Bronchial epithelial cell (primary cell): ENCODE measurements at places on chromosomes 7 and 10. TPM values are rescaled to one million over a fixed set of nuclear protein-coding genes. Genes with fewer than 3 reads are reported as not detected.

SFRP4 gene
- total RNA-seq, result 0.26 TPM in 1 of 2 replicates, not detected in the other

DNA sequence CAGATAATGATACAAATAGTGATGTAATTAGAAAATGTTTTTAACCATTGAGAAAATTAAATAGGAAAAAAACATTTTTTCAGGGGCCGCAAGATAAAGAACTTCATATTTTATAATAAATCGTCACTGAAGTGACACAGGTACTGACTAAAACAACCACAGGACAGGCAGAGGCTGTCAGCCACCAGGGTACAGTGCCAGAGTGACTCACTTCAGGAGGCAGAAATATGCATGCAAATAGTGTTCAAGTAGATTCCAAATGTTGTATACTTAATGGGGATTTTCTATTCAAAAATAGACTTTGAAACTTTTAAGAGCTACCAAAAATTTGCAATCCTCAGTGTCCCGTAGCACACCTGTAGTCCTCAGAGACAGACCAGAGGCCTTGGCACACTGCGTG, 68.6 kb downstream of the FRMPD2 start:
- DNase-seq, result peak; percentile 39

PLCE1 gene
- 0.26 and 1.0 TPM in 2 replicates for total RNA-seq

ZNF518A gene
- 21.1 and 26.2 TPM in 2 replicates for total RNA-seq

DNA sequence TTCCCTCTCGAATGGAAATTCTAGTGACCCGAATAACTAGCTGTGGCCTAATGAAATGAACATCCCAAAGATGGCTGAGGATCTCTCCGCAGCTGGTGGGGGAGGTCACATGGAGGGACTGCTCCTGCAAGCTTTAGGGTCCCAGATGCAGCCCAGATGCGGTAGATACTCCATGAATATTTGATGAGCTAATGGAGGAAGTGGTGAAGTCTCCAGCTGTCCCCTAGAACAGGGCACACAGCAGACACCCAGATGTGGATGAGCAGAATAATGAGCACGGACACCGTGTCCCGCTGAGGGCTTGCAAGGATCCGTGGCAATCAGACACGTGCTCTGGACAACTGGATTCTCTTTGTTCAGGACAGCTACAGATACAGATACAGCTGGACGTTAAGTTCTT, 59.2 kb downstream of the DENND2A start:
- no peak for DNase-seq

GRCh38 chr10:74419491-74419951, 268.5 kb downstream of the ADK start:
- DNase-seq, result no peak

FOXP2 gene
- 5.3 and 7.9 TPM in 2 replicates for total RNA-seq

DNA sequence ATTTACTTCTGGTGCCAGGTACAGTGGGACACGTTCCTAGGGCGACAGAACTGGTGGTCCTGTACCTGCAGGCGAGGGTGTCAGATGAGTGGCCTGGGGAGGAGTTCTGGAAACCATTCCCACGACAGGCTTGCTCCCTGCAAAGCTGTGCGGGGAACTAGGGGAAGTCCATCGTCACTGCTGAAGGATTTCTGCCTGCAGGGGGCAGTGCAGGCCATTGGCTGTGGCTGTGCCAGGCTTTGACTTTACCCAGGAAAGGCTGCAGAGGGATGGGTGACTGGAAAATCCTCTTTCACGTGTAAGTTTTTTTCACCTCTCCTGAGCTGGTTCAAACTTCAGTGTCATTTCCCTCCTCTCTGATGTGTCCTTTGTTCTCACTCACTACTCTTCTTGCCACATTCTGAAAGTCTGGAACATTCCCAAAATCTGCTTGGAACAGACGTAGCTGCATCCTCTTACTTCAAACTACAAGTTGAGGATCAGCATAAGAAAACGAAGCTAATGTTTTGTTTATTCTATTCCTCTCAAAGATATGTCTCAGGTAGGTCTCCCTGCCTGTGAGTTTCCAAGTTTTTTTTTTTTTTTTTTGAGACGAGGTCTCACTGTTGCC, 126.5 kb downstream of the SH2D4B start:
- DNase-seq, result peak; percentile 65

DNA sequence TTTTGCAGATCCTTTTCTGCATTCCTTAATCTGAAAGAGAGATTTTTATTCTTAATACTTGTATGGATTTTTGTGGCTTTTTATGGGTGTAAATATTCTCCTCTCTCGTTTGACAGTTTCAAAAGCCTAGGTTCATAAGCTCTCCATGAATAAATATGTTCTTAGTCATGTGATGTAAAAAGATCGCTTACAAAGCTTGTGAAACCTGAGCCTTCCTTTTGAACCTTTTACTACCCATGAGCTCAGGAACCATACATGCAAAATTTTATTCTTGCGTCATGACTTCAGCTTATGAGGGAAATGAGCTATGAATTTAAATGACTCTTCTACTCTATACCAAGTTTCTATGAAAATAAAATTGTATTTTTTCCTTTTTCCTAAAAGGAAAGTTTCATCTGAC, 98.7 kb downstream of the POLL start:
- DNase-seq, result peak; percentile 58

- no peak for DNase-seq
These were observed 95.1 kb downstream of the ETV1 start for GRCh38 chr7:13894377-13894776.

- DNase-seq, result peak; percentile 78
These were observed 85.9 kb downstream of the FRMD4A start for GRCh38 chr10:14244801-14245211.

GOLGA7B gene
- total RNA-seq, result under 0.01 and 0.26 TPM in 2 replicates

GRCh38 chr10:67076144-67076543, 150.3 kb downstream of the LRRTM3 start:
- DNase-seq, result no peak

ANK3 gene
- total RNA-seq, result 7.4 and 7.9 TPM in 2 replicates

DNA sequence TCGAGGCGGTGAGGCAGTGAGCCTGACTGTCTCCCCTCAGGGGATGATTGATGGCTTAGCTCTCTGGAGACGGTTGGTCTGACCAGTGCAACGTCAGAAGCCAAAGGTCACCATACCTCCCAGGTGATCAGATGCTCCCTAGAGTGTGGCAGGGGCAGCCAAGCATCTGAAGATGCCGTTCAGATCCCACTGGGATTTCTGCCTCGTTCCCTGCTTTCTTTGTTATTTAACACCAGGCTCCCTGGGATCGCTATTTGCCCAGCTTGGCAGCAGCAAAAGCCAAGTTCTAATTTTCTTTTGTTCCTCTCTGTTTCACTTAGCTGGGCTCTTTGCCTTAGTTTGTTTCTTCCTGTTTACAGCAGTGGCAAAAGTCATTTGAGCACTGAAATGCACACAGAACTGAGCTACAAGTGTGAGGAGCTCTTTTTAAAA, 53.5 kb upstream of the SVIL start:
- no peak for DNase-seq

- DNase-seq, result no peak
These were observed 34.2 kb downstream of the CAMK2B start for GRCh38 chr7:44291066-44291732.

- DNase-seq, result peak; percentile 24
These were observed 17.2 kb upstream of the ATP6V0E2 start for GRCh38 chr7:149856583-149856982.

PIP gene
- not detected in 2 replicates for total RNA-seq

GRCh38 chr10:72257051-72257892, 16.5 kb upstream of the DDIT4 start:
- no peak for DNase-seq

GRCh38 chr7:140621401-140622021, 19.1 kb downstream of the DENND2A start:
- peak; percentile 60 for DNase-seq

DNA sequence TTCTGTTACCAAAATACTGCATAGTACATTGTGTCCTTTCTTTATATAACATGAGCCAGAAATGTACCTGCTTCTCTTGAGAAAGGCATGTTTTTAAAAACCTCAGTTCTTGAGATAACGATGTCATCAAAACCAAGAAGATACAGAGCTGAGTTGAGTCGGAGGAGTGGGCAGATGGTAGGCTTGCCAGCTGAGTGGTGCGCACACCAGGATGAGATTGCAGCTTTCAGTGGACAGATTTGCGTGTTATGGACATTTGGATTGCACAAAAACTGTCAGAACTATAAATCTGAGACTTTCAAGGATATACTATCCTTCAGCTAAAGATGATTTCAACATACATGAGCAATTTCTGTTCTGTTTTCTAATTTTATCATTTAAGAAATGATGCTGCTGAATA, 25.0 kb downstream of the PRKAR2B start:
- DNase-seq, result no peak

MAGI2 gene
- 2.6 and 2.7 TPM in 2 replicates for total RNA-seq

GRCh38 chr7:87154166-87154565, 1.9 kb downstream of the DMTF1 start:
- no peak for DNase-seq

PPP1R3C gene
- 17.4 and 39.8 TPM in 2 replicates for total RNA-seq

PDE6C gene
- total RNA-seq, result not detected in 2 replicates

GRCh38 chr7:23531050-23531793, 559 bp downstream of the TRA2A start:
- DNase-seq, result peak; percentile 50

ZNF92 gene
- 4.0 and 4.5 TPM in 2 replicates for total RNA-seq

GRCh38 chr10:114022766-114023597, 20.7 kb upstream of the ADRB1 start:
- DNase-seq, result no peak

TUBB8 gene
- total RNA-seq, result not detected in 2 replicates

DNA sequence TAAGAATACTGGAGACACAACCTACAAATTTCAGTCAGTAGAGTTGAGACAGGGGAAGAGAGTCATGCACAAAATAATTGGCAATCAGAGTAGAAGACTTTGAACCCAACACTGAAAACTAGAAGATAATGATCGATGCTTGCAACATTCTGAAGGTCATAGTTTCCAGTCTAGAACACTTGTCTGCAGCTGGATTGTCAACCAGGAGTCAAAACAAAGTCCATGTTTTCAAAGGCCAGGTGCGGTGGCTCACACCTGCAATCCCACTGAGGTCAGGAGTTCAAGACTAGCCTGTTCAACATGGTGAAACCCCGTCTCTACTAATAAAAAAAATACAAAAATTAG, 26.8 kb upstream of the SMURF1 start:
- DNase-seq, result no peak

GRCh38 chr10:22681783-22682183, 32.6 kb downstream of the PIP4K2A start:
- DNase-seq, result peak; percentile 85

GRCh38 chr10:122497241-122497640, 35.9 kb downstream of the HTRA1 start:
- DNase-seq, result no peak

MACC1 gene
- 15.5 and 19.2 TPM in 2 replicates for total RNA-seq

AZGP1 gene
- 1.2 and 1.6 TPM in 2 replicates for total RNA-seq

- no peak for DNase-seq
These were observed 38.0 kb downstream of the TCERG1L start for GRCh38 chr10:131273476-131273875.

GRCh38 chr7:134712196-134712595, 65.5 kb downstream of the BPGM start:
- DNase-seq, result no peak
